ENCODE measurements at places on chromosomes 7 and 10.

DNA sequence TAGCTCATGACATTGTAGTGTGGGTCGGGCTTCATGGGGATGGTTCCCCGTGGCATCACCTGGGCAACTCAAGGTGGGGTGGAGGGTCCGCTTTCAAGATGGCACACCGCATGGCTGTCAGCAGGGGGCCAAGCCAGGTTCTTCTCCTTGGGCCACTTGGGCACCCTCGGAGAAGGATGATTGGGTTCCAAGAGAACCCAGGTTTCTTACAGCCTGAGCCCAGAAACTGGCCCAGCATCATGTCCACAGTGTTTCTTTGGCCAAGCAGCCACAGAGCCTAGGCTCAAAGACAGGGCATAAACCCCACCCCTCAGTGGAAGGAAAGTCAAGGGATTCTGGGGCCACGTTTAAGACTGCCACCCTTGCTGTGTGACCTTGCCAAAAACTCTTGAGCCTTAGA lies 110.6 kb downstream of the PTPN20 start:
- no peak for DNase-seq

DNA sequence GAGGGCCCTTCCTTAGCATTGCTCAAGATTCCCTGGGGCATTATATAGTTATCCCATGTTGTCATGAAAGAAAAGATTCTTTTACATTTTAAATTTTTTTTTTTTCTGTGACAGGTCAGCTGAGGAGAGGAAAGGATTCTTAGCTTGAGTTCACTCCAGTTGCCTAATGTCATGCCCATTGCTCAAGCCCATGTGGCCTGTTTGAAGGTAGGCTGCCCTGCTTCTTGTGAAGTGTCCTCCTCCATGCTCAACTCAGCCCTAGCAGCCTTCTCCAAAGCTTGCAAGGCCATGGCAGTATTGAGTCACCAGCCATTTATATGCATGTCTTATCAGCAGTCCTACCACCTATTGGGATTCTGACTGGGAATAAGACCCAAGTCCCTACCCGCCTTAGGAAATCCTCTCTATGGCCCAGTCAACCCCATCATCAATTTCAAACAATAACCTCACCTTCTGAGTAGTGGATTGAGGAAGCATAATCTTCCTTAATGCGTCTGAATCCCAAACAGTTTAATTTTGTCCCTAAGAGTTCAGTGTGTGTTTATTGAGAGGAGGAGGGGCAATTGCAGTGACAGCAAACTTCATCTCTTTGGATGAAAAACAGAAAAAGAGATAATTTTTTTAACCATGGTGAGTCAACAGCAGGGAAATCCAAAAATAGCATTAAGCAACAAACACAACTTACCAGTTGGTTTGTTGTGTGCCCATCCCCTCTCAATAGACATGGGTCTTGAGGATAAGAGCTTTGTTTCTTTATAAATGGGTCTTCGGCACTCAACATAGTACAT lies 38.6 kb upstream of the WASL start:
- no peak for DNase-seq

- no peak for DNase-seq
Observed at GRCh38 chr10:108911814-108912541, 1011.3 kb downstream of the XPNPEP1 start.

GRCh38 chr7:82633592-82633991 lies 190.0 kb upstream of the CACNA2D1 start:
- DNase-seq = no peak

GRCh38 chr10:97656777-97657176 lies 16.3 kb downstream of the PI4K2A start:
- DNase-seq = no peak

DNA sequence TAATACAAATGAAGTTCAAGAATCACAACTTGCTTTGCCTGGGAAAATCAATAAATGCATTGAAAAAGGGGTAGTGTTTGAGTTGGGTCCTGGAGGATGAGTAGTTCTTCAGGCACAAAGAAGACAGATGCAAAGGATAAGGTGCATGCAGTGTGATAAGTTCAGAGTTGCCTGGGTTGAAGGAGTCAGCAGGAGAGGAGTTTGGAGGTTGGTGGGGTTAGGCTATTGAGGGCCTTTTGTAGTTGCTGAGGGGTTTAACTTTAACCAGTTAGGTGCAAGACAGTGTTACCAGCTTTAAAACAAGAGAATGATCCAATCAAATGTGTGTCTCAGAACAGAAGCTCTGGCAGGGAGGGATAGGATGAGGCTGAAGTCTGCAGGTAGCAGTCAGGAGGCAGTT lies 44.3 kb upstream of the GLCCI1 start:
- DNase-seq = no peak

- DNase-seq = no peak
Observed at GRCh38 chr10:86027346-86027745, 339.2 kb downstream of the GRID1 start.

DNA sequence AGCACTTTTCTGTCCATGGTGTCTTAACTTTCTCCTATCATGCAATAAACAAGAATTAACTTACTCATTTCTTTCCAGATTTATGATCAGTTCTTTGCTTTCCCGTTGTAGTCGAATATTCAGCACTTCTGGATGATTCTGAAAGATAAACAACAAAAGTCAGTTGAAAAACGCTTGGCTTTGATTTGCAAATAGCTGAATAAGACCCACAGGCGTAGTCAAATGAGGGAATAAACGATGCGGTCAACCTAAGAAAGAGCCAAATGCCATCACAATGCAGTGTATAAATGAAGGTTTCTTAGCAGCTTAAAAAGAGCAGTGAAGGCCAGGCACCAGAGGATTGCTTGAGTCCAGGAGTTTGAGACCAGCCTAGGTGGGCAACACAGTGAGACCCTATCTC lies 109.4 kb downstream of the ADAM12 start:
- no peak for DNase-seq

- DNase-seq = no peak
Observed at GRCh38 chr10:111102359-111102837, 25.6 kb downstream of the ADRA2A start.

DNA sequence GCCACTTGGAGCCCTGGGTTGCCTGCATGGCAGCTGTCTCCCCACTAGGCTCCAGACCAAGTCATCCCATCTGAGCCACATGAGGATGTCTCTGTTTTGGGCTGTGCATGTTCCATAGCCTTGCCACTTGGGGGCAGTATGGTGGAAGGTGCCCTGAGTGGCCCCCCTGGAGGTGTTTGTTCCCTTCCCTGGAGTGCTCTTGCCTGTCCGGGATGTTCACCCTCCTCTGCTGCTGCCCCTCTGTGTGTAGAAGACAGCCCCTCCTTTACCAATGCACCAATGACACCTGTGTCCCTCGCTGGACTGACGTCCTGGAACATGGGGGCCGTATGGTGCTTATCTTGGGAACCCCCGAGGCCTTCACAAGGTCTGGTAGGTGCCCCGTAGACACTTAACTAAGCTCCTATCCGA lies 100.2 kb downstream of the ACTR3B start:
- DNase-seq = no peak

- DNase-seq = no peak
Observed at GRCh38 chr10:48604991-48605508, at the start of gene ARHGAP22. Gene ARHGAP22, minus strand, starts transcription at chr10:48605073. Its CDS starts 277 bp downstream, at chr10:48604796.

- DNase-seq = no peak
Observed at GRCh38 chr10:43197834-43198681, 59.8 kb downstream of the CSGALNACT2 start.

- DNase-seq = no peak
Observed at GRCh38 chr7:76122516-76123239, 74.8 kb downstream of the MDH2 start.

- no peak for DNase-seq
Observed at GRCh38 chr7:105613611-105614330, 32.5 kb upstream of the EFCAB10 start.

DNA sequence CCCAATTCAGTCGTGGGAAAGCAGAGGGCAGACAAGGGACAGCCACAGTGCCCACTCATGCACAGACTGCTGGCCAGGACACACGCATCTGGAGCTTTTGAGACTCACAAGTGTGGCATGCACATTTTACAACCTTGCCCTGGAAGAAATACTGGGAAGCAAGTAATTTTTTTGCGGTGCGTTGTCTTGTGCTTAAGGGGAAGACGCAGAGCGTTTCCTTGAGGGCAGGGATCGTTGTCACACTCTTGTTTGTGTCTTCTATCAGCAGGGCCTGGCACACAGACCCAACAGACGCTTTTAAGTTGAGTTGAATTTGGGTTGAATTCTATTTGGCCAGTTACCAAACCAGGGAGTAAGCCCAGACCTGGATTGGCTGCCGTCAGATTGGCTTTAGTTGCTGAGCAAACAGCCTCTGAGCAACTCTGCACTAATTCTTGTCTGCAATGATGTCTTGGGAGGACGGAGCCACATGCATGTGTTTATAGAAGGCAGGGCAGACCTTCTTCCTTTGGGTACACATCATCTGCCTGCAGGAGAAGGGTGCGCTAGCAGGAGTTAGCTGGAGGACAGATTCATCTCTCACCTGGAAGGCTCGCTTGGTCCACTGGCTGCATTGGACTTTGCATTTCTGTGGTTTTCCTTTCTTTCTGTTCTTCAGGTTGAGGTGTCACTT lies 38.4 kb downstream of the IL2RA start:
- no peak for DNase-seq

DNA sequence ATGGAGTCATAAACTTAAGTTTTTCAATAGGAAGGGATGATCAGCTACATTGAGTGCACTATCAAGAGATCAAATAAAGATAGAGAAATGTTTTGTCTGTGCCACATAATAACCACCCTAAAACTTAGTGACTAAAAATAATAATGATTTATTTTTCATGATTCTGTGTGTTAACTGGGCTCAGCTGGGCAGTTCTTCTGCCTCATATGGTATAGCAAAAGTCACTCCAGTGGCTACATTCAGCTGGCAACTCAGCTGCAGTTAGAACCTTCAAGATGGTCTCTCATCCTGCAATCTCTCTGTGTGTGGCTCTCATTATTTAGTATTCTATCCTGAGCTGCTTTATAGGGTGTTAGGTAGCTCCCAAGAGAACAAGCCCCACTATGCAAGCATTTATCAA lies 7.8 kb upstream of the PARP12 start:
- DNase-seq = no peak

DNA sequence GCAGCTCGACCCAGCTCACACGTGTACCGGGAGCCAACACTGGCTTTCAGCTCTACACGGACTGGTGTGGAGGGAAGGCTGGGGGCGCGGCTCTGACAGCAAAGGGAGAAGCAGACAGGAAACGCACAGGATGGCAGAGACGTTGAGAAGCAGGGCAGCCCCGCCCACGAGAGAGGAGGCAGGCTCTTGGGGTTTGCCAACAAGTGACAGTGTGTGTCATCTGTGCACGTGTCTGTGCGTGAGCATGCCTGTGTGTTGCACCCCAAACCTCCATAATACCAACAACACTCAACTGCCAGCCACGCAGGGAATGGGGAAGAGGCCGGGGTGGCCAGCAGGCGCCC lies 64.4 kb upstream of the PDGFA start:
- DNase-seq = peak; percentile 90

DNA sequence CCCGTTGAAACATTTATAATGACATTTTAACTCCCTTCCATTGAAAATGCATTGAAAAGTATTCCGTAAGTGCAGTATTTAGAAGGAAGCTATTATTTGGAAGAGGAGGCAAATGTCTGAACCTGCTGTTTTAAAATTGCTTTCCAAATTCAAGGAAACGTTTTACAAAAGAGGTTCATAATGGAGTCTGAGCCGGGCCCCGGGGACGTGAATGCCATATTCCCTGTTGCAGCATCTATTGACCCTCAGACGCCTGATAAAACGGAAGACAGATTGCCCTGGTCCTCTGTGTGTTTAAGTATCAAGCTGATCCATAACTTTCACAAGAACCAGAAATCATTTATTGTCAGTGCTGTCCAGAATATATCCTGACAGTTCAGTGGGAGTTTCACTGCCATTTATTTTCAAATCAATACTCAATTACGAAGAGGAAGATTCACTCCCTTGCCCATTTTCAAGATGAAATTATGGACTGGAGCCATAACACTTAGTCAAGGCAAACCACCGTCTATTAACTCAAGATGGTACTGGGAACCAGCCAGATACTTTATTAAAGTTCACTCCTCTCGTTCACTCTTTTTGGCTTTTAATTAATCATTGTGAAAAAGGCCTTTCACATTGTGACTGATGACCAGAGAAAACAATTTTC lies 435.7 kb upstream of the PFKP start:
- DNase-seq = no peak

DNA sequence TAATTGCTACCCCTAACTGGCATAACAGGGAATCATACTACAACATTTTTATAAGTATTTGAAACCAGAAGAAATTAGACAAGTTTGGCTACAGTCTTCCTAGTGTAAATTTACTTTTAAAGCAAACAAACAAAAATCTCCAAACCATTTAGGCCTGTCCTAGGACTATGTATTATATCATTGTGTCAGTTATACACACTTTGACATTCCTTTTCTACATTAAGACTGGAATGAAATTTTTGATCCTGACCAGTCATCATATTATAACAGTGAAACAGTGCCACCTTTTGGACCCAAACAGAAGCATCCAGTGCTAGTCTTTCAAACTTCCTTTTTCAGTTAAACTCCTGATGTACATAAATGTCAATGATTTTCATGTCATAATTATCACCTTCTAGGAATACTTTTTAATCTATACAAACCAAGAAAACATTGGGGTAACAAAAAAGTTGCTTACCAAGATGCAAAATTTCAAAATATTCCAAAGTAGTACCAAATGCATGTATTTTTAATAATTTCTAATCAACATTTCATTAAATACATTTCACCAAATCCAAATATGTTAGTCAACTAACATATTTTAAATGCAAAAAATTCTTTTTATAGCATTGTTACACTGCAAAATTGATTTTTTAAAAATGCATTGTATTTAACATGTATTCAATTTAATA lies 75.7 kb downstream of the IMMP2L start:
- no peak for DNase-seq

GRCh38 chr10:88238615-88238914 lies 344.6 kb downstream of the RNLS start:
- DNase-seq = no peak

DNA sequence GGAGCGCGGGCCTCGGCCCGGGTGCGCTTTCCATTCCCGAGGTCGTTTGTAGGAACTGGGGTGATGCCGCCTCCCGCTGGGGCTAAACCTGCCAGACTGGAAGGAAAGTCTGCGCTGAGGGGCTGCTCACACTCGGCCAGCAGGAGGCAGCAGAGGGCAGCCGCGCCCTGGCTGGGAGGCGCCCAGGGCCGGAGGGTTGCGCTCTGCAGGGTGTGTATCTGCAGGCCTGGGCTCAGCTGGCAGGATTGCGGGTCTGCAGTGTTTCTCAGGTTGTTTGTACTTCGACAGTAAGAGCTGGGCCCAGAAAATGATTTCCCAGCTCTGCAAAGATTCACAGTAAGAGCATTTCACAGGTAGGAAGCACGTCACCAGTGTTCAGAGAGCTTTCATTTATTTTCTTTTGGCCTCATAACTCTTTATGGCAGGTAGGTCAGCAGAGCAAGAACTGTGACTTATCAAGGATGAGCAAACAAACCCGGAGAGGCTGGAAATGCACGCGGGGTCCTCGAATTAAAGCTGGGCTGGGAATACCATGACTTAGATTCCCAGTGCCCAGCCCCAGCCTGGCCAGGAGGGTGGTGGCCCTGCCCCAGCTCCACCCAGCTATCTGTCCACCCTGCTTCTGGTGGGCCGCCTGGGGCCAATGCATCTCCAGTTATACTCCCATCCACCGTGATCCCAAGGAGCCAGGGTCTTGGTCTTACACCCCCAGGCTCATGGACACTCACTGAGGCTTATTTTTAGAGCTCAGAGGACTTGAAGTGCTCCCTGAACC lies 15.2 kb upstream of the PPP2R2D start:
- DNase-seq = peak; percentile 78

GRCh38 chr7:73717991-73718405 lies 1.5 kb downstream of the STX1A start:
- DNase-seq = peak; percentile 64

GRCh38 chr7:131773413-131773812 lies 217.0 kb upstream of the PODXL start:
- DNase-seq = no peak

GRCh38 chr10:86361156-86362128 lies 5.2 kb downstream of the GRID1 start:
- DNase-seq = no peak

- no peak for DNase-seq
Observed at GRCh38 chr10:35379226-35380137, 43.2 kb downstream of the CCNY start.
